ENCODE measurements at places on chromosomes 11 and 22.
A peak's percentile ranks its signal among the peaks of the same experiment; 100 is the strongest.

DNA sequence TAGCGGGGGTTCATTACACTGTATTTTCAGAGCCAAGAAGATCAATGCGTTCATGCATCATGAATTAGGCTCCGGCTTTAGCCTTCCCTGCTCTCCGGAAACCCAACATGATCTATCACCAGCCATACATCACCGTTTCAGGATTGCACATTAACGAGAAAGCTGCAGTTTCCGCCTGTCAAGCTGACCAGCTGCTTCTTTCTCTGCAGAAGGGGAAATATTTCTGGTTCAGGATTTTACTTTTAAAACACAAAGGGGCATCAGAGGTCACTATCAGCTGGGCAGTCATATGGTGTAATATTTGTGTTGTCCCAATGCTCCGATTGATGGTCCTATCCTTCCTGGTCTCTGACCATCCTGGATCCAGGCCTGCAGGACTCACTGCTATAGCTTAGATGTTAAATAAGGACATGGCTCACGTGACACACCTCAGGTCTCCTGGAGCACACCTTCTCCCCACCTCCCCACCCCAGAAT lies 21.4 kb upstream of the CADM1 start:
- DNase-seq = no peak

DNA sequence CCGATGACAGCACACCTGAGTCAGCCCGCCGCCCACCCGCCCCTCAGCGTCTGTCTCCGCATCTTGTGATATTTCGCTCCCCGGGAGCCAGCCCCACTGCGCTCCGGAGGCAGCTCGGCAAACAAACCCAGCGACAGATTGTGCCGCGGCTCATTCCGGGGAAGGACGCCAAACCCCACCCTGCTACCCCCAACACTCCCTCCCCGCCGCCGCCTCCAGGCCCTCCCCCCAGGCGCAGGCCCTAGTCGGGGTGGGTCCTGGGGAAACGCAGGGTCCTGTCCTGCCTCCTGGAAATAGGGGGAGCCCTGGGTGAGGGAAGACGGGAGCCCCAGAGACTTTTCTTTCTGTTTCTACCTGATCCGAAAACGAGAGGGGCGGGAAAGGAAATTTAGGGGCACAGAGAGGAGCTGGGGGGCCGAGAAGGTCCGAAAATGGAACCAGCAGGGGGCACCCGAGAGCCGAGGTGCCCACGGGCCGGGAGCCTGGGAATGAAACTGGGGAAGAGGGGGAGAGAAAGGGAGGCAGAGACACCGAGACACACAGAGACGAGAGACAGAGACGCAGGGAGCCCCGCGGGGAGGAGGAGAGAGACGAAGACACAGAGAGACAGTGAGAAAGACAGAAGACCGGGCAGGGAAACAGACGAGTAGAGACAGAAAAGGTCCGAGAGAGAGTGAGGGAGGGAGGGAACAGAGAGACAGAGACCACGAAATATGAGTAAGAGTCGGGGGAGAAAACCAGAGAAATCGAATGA lies 1.7 kb upstream of the RTN4RL2 start:
- DNase-seq = peak; percentile 37

DNA sequence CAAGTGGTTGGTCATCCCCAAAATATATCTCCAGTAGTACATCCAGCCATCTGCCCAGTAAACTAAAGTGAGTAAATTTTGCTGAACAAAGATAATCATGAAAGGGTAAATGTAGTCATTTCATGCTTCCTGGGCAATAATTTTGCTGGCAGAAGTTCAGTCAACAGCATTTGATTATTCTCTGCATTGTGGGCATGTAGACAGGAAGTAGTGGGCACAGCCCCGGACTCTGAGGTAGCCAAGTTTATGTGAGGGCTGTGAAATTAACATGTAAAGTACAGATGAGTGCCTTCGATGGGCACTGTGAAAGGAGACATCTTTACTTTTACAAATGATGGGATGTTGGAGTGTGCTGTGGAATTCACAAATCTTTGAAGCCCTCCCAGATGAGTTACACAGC lies 312.2 kb upstream of the MTNR1B start:
- DNase-seq = no peak

GRCh38 chr11:13367115-13367514 lies 89.5 kb downstream of the BMAL1 start:
- DNase-seq = no peak

DNA sequence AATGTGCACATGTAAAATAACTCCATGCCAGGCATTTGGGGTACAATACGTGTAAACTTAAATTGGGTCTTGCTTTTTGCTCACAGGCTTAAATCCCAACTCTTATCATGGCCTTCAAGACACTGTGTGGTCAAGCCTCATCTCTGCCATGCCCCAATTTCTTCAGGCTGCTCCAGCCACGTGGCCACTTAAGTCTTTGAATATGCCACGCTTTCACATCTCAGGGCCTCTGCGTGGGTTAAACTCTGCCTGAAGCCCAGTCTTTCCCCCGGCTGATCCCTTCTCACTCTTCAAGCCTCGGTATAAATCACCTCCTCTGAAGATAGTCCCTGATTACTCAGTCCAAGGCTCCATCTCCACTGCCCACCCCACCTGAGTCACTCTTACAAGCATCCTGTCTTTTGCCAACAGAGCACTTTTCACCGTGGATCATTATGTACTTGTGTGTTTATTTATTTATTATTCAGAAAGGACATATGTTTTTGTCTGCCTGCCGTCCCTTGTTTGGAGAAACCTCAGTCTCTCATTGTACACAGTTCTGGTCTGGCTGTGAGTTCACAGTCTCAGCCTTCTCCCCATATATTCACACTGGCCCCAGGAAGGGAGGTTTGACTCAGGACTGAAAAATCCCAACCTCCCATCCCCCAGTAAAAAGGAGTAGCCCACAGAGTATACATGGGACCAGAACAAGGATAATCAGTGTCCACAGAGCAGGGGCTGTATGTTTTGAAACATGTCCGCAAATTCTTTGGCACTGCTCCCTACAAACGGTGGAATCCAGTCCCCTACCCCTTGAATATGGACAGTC lies 344.7 kb downstream of the MN1 start:
- DNase-seq = no peak

- DNase-seq = no peak
These were observed 63.7 kb upstream of the HORMAD2 start for GRCh38 chr22:30016596-30016995.

GRCh38 chr11:96014217-96014616 lies 90.3 kb upstream of the MTMR2 start:
- no peak for DNase-seq

GRCh38 chr22:29641042-29641699 lies 37.7 kb downstream of the NF2 start:
- no peak for DNase-seq

- DNase-seq = peak; percentile 23
These were observed 350.1 kb upstream of the C11orf87 start for GRCh38 chr11:109071712-109072524.

GRCh38 chr22:47446331-47446730 lies 683.9 kb downstream of the TBC1D22A start:
- no peak for DNase-seq

DNA sequence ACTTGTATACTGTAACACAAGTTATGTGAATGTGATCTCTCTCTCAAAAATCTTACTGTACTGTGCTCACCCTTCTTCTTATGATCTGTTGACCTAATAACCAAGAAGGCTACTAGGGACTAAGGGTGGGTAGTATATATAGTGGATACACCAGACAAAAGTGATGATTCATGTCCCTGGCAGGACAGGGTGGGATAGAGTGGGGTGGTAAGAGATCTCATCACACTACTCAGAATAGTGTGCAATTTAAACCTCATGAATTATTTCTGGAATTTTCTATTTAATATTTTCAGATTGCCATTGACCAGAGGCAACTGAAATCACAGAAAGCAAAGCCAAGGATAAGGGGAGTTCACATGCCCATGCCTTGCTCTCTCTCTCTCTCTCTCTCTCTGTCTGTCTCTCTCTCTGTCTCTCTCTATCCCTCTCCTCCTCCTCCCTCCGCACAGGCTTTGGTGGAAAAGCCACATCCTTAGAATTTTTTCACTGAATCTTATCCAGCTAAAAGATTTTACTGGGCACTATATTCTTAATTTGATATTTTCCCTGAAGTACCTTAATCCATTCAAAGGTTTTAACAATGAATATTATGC lies 12.0 kb upstream of the STK33 start:
- no peak for DNase-seq

- no peak for DNase-seq
These were observed 136.3 kb downstream of the ETS1 start for GRCh38 chr11:128450882-128451651.

- no peak for DNase-seq
These were observed 101.8 kb downstream of the USP35 start for GRCh38 chr11:78290293-78291176.

- no peak for DNase-seq
These were observed 103.3 kb upstream of the TOP3B start for GRCh38 chr22:22085702-22086500.

GRCh38 chr11:111308140-111308539 lies 9.8 kb downstream of the POU2AF3 start:
- no peak for DNase-seq
